ENCODE measurements at places on chromosomes 13 and 19.

DNA sequence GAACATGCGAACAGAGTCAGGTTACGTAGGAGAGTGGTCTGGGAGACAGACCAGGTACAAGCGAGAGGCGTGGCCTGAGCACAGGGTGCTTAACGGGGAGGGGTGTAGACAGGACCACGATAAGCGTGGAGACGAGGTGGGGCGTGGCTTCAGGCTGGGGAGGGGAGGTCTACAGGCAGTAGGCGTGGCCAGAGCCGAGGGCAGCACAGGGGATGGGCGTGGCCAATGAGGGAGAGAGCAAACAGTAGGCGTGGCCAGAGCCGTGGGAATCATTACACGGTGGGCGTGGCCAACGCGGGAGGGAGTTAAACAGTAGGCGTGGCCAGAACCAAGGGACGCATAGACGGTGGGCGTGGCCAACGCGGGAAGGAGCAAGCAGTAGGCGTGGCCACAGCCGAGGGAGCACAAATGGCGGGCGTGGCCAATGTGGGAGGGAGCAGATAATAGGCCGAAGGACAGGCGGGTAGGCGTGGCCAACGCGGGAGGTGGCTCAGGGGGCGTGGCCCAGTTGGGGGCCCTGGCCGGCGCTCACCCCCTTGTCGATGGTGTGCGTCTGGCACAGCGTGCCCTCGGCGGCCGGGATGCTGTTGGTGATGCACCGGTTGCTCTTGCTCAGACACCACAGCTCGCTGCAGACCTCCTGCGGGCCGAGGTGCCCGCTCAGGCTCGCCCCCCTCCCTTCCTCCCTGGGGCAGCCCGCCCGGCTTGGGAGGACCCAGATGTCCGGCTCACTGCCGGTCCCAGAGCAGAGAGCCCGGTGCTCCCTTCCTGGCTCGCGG lies 15.2 kb upstream of the MYO1F start:
- DNase-seq: no peak

- DNase-seq: no peak
Measured at GRCh38 chr19:38868551-38868950, 9.5 kb downstream of the RINL start.

GRCh38 chr13:110529522-110530311 lies 31.8 kb downstream of the RAB20 start:
- DNase-seq: no peak

DNA sequence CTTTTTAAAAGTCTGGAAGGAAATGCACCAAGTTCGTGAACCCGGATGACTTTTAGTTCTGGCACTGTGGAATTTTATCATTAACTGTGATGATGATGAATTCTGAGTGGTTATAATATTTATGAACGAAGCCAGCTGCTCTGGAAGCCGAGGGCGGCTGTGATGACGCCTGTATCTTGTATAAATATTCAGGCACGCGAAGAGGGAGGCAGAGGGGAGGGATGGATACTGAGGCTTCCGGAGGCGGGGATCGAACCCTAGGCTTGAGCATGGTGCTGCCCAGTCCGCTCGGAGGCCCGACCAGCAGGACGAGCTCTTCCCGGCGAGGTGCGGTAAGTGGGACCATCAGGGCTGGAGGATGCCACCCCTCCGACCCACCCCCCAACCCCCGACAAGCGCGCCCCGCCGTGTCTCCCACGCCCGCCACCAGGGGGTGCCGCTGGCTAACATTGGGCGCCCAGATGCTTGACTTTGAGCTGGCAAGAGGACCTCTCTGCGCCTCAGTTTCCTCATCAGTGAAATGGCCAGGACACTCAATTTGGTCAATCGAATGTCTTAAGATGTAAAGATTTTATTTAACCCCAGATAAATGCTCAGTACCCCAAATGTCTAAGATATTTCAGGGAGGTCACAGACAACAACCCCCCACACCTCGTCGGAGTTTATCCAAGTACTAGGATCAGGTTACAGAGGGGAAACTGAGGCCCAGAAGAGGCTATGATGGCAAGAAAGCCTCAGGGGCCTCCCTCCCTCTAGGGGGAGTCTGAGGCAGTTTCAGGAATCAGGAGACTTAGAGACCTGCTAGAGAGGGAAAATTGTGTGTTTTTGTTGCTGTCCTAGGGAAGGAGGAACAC lies 4.5 kb upstream of the RAB3A start:
- no peak for DNase-seq

DNA sequence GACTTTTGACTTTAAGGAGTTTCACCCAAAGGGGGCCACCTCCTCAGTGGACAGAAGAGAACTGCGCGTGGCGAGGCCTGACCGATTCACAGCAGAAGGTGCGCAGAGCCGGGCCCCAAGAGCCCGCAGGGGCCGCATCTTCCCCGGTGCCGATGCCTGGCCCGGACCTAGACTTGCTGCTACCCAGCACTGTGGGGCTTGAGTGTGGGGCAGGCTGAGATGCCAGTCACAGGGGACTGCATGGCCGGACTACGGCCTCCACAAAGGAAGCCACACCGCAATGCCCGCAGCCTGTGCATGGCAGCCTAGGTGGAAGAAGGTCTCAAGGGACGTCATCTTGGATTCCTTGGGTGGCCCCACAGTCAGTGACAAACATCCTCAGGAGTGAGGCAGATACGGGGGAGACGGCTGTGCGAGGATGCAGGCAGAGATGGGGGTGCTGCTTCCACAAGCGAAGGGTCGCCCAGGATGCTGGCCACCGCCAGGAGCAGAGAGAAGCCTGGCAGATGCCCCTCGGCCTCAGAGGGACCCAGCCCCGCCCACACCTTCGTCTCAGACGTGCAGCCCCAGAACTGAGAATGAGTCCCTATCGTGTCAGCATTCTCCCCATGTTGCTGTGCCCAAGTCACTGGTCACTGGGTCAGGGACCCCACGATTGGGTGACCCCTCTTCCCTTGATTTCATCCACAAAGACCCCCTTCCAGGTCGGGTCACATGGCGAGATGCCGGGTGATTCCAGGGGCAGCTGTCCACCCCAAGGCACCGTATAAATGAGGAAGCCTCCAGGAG lies 16.9 kb downstream of the MOB3A start:
- DNase-seq: no peak

Data from cerebellar nuclear complex (tissue), 1 donor.